Activated CD4-positive, alpha-beta T cell treated with anti-CD3 and anti-CD28 coated beads for 4 hours (primary cell): ENCODE measurements at places on chromosomes 6 and 20.

GRCh38 chr20:17614176-17614811 is 44.4 kb downstream of the DSTN start:
- no peak for DNase-seq

DNA sequence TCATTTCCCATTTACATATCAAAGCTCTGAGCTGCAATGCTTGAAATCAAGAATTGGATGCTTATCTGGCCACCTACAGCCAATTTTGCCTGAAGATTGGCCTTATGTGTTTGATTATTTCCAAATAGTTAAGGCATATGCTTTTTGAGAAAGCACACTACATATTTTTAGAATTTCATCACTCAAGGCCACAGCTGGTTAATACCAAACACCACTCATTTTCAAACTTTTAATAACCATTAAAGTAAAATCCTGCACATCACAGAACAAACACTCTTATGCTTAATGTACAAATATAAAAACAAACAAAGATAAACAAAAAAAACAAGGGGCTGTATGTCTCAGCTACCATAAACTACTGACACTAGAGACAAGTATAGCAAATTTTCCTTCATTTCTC is 96.9 kb upstream of the HMGCLL1 start:
- no peak for DNase-seq

GRCh38 chr6:3844097-3844463 is 5.1 kb upstream of the FAM50B start:
- no peak for DNase-seq

GRCh38 chr6:30881392-30882203 is 2.7 kb upstream of the DDR1 start:
- no peak for DNase-seq

- no peak for DNase-seq
Observed at GRCh38 chr6:164144316-164144715, 729.8 kb downstream of the QKI start.

GRCh38 chr6:29986179-29986781 is 43.9 kb downstream of the HLA-A start:
- DNase-seq: no peak

- no peak for DNase-seq
Observed at GRCh38 chr6:170030284-170030815, 260.5 kb downstream of the DLL1 start.

DNA sequence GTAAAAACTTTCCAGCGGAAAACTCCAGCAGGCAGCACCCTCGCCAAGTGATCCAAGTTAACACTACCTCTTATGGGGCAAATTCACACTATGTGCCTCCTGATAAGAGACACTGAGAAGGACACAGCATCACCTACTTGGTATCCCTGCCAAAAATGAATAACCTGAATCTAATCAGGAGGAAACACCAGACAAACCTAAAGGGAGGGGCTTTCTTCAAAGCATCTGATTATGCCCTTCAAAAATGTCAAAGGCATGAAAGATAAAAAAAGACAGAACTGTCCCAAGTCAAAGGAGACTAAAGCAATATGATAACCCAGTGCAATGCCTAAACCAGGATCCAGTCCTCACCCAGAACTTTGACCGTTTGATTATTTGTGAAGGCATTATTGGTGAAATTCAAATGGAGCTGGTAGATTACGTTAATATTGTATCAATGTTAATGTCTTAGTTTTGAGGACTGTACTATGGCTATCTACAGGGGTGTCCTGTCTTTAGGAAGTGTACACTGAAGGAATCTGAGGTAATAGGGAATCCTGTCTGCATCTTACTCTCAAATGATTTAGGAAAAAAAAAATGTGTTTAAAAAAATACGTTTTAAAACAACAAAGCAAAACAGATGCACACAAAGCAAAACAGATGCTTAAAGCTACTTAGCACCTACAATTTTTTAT is 8.3 kb downstream of the TBC1D7 start:
- DNase-seq: no peak

DNA sequence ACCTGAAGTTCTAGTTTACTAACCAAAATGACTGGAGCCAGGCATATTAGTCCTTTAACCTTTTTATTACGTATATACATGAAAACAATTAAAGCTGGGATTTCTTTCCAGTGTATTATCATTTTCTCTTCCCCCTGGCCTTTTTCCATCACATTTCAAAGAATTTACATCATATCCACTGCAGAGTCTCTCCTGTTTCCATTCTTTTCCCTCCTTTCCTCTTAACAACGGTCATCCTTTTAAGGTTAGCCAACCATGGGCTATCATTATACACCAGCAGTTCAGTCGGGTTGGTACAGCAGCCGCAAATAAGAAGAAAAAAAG is 104.6 kb downstream of the TFAP2A start:
- DNase-seq: no peak

DNA sequence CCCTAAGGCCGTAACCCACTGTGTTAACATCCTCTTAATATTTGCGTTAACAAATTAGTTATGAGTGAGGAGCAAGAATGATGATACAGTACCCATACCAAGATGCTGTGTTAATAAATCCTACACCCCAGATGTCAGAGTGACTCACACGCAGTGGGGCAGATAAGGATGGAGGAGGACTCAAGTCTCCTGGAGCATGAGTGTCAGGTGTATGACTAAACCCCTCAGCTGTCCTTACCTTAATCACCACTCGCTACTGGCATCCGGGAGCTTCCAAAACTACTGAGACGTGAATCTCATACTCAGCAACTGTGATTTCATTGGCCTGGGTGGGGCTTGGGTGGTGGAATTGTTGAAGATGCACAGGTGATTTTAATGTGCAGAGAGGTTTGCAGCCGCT is 131.3 kb upstream of the MTHFD1L start:
- no peak for DNase-seq

DNA sequence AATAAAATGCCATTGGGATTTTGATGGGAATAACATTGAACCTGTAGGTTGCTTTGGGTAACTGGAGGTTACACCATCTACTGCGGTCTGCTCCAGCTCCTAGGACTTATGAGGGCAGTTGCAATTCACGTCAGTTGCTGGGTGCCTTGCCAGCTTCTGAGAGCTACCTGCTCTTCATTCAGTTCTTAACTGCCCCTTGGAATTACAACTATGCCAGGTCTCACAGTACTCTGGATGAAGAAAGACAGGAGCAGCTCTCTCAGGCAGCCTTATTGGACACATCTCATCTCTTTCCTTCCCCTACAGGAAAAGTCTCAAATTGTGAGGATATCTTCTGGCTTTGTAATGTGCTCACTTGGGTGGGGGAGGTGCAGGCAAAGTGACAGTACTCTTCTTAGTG is 1643.3 kb downstream of the GRIK2 start:
- no peak for DNase-seq

DNA sequence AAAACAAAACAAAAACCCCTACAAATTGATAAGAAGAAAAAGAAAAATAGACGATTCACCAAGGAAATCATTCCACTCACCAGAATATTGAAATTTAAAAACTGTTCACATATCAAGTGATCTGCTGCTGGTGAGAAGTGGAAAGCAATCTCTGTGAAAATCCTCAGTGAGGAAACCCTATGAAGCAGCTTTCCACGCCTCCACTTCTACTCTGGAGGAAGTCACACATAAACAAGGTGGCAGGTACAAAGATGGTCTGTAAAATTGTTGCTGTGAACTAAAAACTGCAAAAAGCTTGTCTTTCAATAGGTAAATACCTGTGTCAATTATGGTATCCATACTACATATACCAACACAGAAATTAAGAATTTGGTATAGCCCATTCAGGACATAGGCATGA is 18.5 kb downstream of the CD164 start:
- DNase-seq: no peak

GRCh38 chr6:15770347-15771143 is 107.7 kb upstream of the DTNBP1 start:
- DNase-seq: no peak

- no peak for DNase-seq
Observed at GRCh38 chr6:113756290-113756665, 100.9 kb upstream of the MARCKS start.

GRCh38 chr6:35410131-35410530 is 42.0 kb upstream of the FANCE start:
- no peak for DNase-seq

GRCh38 chr20:54189630-54190029 is 15.8 kb upstream of the CYP24A1 start:
- DNase-seq: no peak

DNA sequence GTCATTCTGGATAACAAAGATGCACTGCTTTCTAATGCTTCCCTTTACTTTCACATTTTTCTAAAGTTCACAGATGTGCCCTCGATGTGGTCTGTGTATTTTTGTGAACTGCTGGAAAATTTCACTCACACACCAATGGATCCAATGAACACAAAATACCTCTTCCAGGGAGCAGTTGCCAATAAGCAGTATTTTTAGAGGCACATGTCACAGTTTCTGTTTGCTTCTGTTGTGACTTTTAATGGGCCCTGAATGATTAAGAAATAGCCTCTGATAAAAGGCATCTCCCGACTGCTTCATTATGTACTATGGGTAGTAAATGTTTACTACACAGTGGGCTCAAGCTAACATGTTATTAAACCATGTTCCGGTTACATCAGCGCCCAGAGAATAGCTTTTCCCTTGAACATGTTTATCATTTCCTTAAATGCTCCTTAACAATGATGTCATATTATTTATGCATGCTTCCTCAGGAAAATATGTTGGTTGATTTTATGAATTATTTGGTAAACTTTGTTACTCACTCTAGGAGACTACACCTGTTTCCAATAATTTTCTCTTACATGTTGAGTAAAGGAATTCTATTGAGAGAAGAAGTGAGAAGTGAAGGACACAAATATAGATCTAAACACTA is 188.0 kb downstream of the KCNQ5 start:
- DNase-seq: no peak

- no peak for DNase-seq
Observed at GRCh38 chr6:126696921-126697693, 357.2 kb downstream of the CENPW start.

DNA sequence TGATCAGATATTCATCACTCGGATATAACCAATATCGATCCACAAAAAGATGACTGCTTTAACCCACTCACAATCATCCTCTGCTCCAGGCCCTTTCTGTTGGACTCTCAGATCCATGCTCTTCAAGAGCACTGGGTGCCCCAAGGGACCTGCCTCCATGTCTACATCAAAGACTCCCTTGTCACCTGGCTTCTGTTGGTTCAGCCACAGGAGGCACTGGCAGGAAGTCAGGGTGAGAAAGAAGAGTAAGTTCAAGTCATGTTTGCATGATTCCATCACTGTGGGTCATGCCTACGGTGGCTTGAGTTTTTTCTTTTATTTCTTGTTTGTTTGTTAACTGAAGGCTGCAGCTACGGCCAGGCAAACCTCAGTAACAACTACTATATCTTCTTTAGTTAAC is 243.3 kb downstream of the ADGRG6 start:
- no peak for DNase-seq

- DNase-seq: no peak
Observed at GRCh38 chr20:14055127-14055742, 59.9 kb downstream of the MACROD2 start.

GRCh38 chr20:48626938-48627736 is 200.7 kb downstream of the PREX1 start:
- no peak for DNase-seq

GRCh38 chr6:169559592-169559991 is 142.2 kb downstream of the WDR27 start:
- DNase-seq: no peak
